ENCODE measurements at places on chromosomes 3 and 15.

DNA sequence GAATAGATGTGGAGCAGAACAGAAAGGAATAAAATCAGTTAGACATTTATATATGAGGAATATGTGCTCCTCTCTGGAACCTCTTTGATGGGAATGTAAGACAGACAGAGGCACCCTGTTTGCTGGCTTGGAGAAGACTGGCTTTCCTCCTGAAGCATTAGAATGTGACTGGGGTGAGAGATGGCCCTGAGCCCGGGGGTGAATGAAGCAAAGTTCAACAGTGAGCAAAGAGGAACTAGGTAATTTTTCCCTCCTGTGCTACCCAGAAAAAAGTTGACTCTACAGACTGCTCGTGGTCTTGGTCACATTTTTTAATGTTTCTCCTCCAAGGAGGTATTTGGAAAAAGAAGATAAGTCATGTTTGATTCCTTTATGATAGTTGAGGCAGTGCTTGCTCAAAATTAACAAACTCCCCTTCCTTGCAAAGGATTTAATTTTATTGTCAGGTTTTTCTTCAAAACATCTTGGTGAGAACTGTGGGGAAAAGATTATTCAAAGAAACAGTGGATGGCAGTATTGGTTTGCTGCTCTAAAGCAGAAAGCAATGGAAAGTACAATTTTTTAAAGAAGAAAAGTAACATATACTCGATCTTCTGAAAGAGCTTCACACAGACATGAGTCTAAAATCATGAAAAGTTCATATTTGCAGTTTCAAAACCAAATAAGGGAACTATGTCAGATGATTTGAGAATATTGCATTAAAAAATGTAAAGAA lies 370.4 kb upstream of the CDIN1 start:
- no peak for DNase-seq

- no peak for DNase-seq
Observed at GRCh38 chr3:126494204-126494969, 18.7 kb upstream of the ZXDC start.

DNA sequence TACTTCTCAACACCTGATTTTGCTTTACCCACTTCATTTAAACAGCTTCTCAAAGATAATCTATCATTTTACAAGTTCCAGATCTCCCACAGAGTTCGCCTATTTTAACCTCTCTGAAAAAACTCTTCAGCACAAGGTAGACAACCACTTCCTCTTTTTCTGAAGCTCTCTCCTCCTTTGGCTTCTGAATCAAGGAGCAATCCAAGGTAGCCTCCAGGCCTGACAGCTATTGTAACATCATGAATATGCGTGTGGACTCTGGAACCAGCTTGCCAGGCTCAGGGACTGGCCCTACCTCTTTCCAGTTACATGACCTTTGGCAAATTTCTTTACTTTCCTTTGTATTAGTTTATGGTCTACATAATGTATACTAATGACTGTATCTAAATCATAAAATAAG lies 405.9 kb upstream of the ZNF385D start:
- no peak for DNase-seq

DNA sequence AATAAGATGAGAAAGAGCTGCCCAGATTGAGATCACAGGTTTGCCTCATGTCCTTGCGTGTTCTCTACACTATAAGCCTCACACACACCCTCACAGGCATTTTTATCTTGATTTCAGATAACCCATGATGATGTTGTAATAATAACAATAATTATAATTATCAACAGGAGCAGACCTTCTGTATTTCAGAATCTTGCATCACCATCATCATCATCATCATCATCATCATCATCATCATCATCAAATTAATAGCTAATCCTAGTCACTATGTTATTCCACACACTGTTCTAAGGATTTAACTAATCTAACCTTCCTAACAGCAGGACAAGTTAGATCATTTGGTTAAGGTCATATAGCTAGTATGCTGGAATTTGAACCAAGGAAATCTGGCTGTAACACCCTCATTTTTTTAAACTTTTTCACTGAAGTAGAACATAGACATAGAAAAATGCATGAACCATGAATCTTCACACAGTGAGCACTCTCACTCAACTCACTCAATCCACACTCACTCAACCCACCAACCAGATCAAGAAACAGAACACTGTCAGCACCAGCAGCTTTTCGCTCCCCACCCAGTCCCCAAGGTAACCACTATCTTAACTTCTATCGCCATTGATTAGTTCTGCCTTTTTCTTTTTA lies 1.8 kb upstream of the SH2D7 start:
- no peak for DNase-seq

GRCh38 chr3:37986479-37987314 lies 3.9 kb upstream of the VILL start:
- DNase-seq: no peak

DNA sequence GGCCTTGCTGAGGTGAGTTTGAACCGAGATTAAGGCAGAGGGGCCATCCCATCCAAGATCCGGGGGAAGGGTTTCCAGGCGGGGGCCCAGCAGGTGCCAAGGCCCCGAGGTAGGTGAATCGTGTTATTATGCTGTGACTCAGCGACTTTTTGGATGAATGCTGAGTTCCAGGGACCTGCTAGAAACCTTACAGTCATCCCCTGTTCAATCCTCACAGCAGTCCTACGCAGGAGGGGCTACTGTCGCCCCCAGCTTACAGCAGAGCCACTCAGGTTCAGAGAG lies 40.9 kb downstream of the DNAJB8 start:
- DNase-seq: no peak

- no peak for DNase-seq
Observed at GRCh38 chr3:197339841-197340520, 41.6 kb upstream of the DLG1 start.

- DNase-seq: no peak
Observed at GRCh38 chr3:171778493-171778892, 31.8 kb downstream of the PLD1 start.

- no peak for DNase-seq
Observed at GRCh38 chr3:194957743-194958240, 272.1 kb downstream of the FAM43A start.

GRCh38 chr15:57866149-57866736 lies 159.7 kb downstream of the POLR2M start:
- DNase-seq: peak; percentile 12

DNA sequence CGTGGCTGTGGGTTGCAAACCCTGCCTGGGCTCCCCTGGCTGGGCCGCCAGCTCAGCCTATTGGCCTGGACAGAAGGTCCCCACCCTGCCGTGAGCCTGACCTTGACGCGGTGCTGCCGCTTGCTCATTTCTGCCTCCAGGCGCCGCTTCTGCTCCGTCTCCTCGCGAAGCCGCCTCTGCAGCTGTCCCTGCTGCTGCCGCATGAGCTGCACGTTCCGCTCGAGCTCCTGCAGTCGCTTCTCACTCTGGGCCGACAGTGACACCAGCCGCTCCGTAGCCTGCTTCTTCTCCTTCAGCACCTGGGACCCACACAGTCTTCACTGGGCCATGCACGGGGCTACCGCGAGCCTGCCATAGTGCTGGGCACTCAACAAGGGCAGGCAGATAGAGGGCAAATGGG lies 21.7 kb downstream of the KIF7 start:
- no peak for DNase-seq

DNA sequence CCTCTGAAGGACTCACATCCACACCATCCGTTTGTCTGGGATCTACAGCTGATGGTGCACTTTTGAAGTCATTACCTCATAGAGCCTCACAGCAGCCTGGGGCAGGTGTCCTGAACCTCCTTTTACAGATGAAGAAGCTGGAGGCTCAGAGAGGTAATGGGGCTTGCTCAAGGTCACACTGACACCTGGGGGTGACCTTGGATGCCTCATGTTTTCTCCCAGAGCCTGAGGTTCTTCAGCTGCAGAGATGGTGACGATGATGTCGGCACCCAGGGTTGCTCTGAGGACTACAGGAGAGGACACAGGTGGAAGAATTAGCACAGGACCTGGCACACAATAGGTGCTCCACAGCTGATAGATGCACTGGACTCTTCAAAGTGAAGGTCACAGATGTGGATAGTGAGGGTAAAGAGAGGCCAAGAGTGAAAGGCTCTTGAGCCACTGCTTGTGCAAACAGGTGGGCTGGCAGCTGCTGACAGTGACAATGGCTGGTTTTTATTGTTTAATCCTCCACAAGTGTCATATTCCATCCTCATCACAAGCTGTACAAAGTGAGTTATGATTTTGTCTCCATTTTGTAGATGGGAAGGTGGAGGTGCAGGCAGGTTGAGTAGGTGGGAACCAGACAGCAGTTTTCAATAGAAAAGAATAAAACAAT lies 17.4 kb upstream of the ATP2B2 start:
- DNase-seq: no peak

GRCh38 chr15:51749307-51749706 lies 2.1 kb upstream of the TMOD2 start:
- no peak for DNase-seq

DNA sequence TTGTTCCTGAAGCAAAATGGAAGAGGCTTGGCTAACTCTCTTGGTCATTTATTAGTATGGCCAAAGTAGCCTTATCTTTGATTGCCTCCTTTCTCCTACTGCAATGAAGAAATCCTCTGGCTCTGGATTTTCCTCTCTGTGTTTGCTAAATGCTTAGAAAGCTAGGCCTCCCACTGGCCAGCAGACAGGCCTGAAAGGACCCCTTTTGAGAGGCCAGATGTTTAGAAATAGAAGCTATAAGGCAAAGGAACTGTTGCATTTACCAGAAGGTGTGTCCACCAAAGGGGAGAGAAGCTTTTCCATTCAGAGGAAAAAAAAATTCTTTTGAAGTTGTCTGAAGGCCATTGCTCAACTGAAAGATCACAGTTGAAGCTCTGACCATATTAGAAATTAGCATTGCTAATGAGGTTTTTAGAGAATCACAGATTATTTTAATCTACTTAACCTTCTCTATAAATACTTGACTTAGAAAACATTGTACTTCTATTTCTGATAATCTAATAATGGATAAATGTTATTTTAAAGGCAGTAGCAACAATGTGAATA lies 160.8 kb downstream of the SYNPR start:
- no peak for DNase-seq

- no peak for DNase-seq
Observed at GRCh38 chr15:42616107-42616506, 40.7 kb downstream of the STARD9 start.

- DNase-seq: no peak
Observed at GRCh38 chr15:30933293-30933692, 29.6 kb downstream of the FAN1 start.

DNA sequence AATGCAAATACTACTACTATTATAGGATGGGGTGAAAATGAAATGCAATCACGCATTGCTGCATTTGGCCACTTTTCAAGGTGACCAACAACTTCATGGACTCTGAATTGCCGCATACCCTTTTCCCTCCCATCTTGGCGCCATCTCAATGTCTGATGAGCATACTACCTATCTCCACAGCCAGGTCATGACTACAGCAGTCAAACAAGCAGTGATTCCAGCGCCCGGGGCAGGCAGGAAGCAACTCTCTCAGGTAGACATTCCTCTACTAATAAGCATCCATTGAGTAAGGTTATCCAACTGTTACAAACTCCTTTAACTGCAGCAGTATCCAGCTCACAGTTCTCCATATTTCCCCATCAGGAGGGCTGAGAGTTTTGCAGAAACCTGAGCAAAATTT lies 155.4 kb downstream of the ADAMTS17 start:
- DNase-seq: no peak

DNA sequence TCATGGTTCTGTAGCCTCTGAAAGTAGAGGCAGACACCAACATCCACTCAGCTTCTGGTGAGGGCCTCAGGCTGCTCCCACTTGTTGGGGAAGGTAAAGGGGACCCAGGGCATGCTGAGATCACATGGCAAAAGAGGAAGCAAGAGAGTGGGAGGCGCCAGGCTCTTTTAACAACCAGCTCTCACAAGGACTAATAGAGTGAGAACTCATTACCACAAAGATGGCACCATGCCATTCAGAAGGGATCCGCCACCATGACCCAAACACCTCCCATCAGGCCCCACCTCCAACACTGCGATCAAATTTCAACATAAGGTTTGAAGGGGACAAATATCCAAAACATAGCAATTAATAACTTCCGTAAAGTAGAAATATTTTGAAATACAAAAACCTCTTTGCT lies 192.3 kb downstream of the OCA2 start:
- DNase-seq: no peak

GRCh38 chr15:67150023-67150860 lies 84.8 kb downstream of the SMAD3 start:
- peak; percentile 32 for DNase-seq

DNA sequence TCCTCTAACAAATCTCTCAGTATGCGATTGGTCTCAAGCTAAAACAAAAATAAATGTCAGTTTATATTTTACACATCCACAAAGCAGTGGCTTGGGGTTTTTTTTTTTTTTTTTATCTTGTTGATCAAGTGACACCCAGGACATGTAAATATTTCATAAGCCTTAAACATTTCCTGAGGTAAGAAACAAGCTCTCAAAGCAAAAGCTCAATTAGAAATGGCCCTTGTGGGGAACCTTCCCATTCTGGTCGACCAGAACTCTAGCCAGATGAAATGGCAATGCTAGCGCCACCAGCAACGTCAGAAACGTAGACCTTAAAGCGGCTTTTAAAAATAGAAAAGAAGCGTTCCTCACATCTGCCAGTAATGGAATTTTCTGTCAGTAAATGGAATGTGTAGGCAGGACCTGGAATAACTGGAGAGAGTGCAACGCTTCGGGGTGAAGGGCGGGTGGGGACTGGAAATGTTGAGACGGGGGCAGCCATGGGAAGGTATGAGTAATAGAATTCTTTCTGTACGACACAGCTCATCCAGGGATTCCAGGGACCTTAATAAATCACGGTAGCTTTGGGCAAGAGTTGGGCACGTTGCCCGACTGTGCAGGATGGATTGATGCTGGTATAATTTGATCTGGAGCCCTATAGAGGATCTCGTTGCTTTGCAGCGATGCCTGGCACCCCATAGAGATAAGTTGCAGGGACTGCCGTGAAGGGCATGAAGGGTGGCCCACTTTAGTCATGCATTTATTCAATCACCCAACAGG lies 44.4 kb downstream of the BTD start:
- DNase-seq: no peak

DNA sequence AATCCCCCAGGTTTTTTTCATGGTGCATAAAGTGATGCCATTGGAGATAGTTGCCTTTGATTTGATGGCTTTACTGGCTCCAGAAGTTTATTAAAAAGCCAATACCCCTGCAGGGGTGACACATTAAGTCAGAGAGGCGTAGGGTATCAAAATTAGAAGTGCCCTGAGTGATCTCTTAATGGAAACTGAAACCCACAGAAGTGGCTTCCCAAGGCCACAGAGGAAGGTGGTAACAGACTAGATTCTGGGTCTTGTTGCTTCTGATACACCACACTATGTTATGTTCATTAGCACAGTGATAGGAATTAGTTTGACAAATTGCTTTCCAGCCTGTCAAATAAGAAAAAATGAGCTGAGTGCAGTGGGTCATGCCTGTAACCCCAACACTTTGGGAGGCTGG lies 112.3 kb downstream of the IQCH start:
- DNase-seq: no peak

DNA sequence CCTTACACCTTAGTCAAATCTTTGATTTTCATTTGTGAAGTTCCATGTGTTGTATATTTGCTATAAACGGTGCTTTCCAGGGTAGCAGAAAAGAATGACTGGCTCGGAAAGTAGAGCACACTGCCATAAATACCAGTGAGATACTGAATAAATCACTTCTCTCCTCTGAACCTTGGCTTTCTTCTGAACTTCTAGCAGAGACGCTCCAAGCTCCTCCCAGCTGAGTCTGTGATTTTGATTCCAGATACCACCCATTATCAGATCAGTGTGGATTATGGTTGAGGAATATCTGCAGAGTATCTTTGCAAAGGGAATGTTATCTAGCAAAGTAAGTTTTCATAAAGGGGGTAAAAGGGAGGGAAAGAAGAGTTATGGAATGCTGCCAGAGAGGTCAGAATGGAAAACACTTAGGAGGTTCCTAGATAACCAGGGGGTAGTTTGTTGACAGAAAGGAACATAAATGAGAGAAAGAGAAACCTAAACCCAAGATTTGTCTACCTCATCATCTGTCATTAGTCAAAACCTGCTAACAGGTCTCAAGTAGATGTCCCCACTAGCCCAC lies 98.5 kb upstream of the PSMD6 start:
- DNase-seq: no peak

All from stimulated activated CD4-positive, alpha-beta T cell treated with anti-CD3 and anti-CD28 coated beads, Interleukin-15, amount 100 ng/mL, for 48 hours (primary cell).